SK-N-MC (cell line): ENCODE measurements at places on chromosomes 1 and 21.
A peak's percentile ranks its signal among the peaks of the same experiment; 100 is the strongest.

- no peak for DNase-seq
These were observed 220.1 kb upstream of the SAMSN1 start for GRCh38 chr21:14766241-14766640.

GRCh38 chr1:152630596-152630995 is 7.7 kb upstream of the LCE3A start:
- DNase-seq: no peak

- no peak for DNase-seq
These were observed 109.6 kb upstream of the GJB5 start for GRCh38 chr1:34645109-34645688.

GRCh38 chr1:116531917-116532316 is 38.9 kb downstream of the CD58 start:
- DNase-seq: no peak

DNA sequence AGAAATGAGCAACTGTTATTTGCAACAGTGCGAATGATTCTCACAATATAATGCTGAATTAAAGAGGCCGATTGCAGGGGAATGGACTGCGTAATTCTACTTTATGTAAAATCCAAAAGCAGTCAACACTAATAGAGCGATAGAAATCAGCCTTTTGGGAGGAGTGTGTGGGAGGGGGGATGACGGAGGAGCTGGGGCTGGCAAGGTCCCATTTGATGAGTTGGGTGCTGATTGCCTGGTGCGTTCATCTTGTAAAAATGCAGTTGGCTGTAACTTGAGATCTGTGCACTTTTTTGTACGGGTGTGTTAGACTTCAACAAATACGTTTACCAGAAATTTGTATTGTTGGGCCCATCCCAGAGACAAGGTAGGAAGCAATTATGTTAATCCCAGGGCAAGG is 20.7 kb downstream of the TNFRSF8 start:
- DNase-seq: no peak

- no peak for DNase-seq
These were observed 123.9 kb upstream of the TMPRSS2 start for GRCh38 chr21:41631564-41632461.

GRCh38 chr1:58748666-58749065 is 35.2 kb downstream of the JUN start:
- DNase-seq: peak; percentile 24

GRCh38 chr1:237045278-237046016 is 3.5 kb downstream of the RYR2 start:
- DNase-seq: no peak

DNA sequence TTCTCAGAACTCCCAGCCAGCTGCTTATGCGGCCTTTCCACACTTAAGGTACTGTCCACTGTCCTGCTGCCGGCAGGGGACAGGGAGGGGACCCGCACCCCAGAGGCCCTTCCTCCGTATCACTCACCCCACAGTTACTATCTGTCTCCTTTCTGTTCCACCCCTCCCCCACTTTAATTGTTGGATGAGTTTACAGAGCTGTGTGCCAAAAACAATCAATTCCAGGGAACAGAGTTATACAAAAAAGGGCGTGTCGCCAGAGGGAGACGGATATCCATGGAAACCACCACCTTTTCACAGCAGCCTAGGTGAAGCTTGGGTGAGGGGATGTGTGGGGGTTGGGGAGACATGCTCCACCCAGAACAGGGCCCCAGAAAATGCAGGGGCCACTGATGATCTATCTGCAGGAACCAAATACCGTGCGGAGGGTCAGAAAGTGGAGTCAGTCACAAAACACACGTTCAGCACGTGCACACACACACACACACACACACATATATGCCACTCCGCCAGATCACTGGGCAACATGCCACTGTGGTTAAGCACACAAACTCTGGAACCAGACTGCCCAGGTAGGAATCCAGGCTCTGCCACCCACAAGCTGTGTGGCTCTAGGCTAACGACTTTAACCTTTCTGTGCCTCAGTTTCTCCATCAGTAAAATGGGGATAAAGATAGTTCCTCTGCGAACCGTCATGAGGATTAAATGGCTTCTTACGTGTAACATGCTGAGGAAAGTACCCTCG is 30.5 kb downstream of the CASZ1 start:
- DNase-seq: no peak

DNA sequence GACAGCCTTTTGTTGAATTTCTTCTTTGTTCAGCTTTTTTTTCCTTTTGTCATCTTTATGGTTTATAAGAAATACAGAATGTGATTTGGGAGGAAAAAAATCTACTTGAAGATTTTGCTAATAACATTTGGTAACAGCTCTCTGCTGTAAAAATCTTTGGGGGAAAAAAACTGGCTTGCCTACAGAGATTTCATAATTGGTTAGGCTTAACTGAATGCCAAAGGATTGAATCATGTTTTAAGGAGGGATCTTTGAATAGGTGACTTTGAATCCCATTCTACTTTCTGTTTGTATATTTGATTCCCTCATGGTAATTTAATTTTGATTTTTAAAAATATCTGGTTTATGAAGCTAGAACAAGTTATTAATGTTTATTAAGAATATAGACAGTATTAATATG is 3.2 kb downstream of the BTF3L4 start:
- no peak for DNase-seq

DNA sequence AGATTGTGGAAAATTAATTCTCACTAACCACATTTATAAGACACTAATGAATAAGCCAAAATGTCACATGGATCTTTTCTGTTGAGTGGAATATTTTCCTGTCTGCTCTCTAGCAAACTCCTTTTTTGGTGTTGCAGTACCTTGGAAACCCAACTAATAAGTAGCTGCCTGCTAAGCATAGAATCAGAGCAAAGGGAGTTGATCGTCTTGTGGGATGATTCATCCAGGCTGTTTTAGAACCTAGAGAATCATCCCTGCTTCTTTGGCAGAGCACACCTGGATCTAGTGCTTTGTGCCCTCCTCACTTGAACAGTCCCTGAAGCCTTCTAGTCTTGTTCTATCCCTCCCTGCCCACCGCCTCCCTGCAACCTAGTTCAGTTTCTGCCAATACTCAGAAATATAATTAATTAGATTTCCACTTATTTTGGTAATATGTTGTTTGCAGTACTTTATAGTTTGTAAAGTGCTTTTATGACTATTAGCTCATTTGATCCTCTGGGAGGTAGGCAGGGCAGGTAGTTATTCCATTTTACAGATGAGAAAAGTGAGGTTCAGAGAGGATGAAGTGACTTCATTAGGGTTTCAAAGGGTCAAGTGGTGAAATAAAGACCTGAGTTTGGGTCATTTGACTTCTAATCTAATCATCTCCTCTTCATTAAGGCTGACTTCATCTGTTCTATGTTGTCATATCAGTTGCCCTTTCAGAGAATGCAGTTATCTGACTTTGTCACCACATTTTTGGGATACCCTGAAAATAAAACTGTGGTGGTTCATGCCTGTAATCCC is 2.5 kb downstream of the AGO4 start:
- DNase-seq: no peak

DNA sequence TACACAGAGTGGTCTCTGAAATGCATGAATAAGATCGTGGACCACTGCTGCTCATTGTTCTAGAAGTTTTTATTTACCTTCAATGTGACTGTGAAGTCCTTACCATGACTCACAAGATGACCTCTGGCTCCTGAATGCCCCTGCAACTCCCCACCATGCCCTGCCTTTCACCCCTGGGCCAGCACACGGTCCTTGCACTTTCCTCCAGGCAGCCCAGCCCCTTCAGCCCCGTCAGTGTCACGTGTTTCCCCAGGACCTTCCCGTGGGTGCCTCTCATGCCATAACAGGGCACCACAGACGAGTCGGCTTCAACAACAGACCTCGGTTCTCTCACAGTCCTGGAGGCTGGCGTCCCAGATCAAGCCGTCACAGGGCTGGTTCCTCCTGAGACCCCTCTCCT is 62.1 kb downstream of the B3GALT5 start:
- no peak for DNase-seq

DNA sequence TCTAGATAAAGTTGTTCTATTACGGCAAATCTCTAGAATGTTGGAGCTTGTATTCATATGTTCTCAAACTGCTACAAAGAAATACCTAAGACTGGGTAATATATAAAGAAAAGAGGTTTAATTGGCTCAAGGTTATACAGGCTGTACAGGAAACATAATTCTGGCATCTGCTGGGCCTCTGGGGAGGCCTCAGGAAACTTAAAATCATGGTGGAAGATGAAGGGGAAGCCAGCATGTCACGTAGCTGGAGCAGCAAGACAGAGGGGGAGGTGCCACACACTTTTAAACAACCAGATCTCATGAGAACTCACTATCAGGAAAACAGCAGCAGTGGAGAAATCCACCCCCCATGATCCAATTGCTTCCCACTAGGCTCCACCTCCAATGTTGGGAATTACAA is 390.4 kb upstream of the ADGRL4 start:
- DNase-seq: no peak

DNA sequence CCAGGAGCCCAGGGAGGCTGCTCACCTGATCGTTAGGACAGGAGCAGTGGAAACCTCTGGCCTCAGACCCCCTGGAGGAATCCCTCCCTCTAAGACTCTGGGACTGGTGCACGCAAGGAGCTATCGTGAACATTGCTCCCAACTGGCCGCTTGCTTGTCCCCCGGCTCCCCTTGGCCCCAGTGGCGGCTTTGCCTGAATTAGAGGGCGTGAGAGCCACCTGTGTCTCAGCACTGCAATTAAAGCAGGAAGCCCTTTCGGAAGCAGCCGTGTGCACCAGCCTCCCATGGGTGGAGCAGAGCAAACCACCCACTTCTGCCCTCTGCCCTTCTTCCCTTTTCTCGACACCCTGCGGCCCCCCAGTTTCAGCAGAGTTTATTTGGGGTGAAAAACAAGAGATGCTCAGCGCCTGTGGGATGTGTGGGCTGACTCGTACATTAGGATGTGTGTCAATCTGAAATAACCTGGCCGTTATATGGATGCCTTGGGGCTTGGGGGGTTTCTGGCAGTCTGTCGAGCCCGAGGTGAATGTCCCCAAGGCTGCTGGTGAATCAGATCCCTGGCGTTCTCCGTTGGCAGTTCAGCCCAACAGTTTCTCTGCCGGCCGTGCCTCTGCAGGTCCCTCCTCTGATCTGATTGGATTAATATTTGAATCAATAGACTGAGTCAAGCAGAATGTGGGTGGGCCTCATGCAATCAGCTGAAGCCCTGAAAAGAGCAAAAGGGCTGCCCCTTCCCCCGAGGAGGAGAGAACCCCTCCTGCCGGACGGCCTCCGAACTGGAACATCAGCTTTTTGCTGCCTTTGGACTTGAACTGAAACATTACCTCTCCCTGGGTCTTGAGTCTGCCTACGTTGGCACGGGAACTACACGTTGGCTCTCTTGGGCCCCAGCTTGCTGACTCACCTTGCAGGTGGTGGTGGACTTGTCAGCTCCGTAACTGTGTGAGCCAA is 7.3 kb upstream of the UMODL1 start:
- DNase-seq: no peak

DNA sequence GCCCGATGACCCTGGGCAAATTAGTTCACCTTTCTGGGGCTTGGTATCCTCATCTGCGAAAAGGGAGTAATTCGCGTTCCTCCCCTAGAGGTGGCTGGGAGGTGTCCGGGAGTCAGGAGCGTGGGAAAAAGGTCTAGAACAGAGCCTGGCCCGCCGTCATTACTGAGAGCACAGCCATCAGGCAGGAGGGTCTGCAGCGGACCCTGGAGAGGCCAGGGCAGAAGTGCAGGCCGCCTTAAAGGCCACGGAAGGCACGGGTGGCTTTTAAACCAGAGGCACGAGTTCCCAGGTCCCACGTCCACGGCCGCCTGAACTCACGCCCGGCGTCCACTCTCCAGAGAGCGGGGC is 850 bp downstream of the PANK4 start:
- no peak for DNase-seq

- no peak for DNase-seq
These were observed 11.9 kb upstream of the EDN2 start for GRCh38 chr1:41496080-41497055.
